ENCODE measurements at places on chromosomes 3 and 15.

- DNase-seq: no peak
These were observed 747 bp downstream of the MYL3 start for GRCh38 chr3:46862369-46863025.

DNA sequence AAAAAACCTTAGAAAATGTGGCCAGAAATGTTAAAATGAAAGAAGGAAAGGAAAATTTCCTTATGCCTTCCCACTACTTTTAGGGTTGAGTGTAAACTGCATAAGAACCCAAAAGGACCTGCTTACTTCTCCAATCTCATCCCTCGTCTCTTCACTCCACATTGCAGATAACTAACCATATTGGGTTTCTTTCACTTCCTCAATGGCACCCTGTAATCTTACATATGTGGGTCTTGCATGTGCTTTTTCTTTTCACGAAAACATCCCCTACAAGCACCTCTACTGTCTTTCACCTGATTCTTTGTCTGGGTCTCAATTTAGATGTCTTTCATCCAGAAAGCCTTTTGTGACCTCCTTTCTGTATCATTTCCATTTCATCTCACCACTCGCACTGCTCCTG is 23.1 kb downstream of the EOMES start:
- no peak for DNase-seq

DNA sequence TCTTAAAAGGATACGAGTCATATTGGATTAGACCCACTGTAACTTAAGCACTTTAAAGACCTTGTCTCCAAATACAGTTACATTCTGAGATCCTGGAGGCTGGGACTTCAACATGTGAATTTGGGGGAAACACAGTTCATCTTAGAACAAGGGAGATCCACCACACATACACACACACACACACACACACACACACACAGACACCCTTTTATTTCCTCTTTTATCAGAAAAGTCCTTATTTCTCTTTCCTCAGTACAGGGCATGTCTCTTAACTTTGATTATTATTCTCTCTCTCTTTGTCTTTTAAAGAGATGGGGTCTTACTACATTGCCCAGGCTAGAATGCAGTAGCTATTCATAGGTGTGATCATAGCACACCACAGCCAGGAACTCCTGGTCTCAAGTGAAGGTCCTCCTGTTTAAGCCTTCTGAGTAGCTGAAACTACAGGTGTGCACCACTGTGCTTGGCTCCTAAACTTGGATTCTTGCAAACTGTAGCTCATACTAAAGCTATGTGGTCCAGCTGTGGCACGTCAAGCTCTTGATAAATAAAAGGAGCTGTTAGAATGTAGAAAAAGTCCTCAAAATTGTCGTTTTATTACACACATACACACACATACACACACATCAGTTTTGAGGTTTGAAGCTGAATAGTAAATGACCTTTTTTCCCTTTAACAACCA is 7.4 kb downstream of the GOLM2 start:
- no peak for DNase-seq

GRCh38 chr3:176359211-176359610 is 838.1 kb downstream of the TBL1XR1 start:
- DNase-seq: no peak

DNA sequence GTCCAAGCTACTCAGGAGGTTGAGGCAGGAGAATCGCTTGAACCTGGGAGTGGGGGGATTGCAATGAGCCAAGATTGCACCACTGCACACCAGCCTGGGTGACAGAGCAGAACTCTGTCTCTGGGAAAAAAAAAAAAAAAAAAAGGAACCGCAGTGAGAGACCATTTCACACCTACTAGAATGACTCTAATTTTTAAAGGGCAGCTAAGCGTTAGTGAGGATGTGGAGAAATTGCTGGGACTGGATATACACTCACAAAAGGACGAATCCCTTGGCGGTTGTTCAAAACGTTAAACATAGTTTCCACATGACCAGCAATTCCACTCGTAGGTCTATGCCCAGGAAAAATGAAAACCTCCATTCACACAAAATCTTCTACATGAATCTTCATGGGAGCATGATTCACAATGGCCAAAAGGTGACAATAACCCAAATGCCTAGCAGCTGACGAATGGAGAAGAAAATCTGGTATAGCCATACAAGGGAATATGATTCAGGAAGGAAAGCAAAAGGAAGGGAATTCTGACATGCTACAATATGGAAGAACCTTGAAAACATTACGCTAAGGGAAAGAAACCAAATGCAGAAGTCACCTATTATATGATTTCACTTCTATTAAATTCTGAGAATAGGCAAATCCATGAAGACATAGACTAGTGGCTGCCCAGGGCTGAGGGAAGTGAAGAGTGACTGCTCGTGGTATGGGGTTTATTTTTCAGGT is 127.0 kb downstream of the CHSY1 start:
- DNase-seq: peak; percentile 88

GRCh38 chr3:53939813-53940212 is 48.2 kb upstream of the SELENOK start:
- DNase-seq: no peak

- no peak for DNase-seq
These were observed 12.7 kb downstream of the COL6A6 start for GRCh38 chr3:130529486-130530215.

DNA sequence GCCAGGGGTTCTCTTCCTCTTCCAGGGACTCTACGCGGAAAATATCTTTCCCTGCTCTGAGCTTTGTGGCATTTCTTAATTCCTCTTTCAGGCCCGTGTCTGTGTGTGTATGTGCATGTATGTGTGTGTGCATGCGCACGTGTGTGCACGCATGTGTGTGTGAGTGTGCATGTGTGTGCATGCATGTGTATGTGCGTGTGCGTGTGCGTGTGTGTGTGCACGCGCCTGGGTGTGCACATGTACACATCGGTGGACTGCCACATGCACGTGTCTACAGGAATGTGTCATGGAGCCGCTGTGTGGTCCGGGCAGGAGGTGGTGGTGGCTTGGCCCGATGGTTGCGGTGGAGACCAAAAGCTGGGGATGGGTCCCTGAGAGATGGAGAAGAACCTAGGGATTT is 133.0 kb downstream of the FBLN2 start:
- DNase-seq: no peak

DNA sequence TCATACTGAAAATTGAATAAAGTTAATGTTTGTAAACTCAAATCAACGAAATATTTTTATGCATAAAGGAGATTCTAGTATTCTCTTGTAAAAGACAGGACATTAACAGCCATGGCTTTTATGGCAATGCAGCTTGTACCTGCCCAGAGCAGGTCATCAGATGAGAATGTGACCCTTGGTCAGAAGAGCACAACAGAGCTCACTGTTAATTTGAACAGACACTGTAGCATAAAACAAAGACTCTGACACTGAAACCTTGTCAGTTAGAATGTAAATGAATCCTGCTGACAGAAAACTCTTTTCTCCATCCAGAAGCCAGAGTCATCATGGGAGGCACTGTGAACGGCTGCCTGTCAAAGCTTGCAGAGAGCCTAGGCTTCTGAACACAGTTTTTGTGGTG is 410.6 kb downstream of the RAP2B start:
- no peak for DNase-seq

- no peak for DNase-seq
These were observed 331.7 kb downstream of the MAGI1 start for GRCh38 chr3:65706776-65707568.

- DNase-seq: no peak
These were observed 55.1 kb downstream of the DNAJB8 start for GRCh38 chr3:128411574-128412064.

DNA sequence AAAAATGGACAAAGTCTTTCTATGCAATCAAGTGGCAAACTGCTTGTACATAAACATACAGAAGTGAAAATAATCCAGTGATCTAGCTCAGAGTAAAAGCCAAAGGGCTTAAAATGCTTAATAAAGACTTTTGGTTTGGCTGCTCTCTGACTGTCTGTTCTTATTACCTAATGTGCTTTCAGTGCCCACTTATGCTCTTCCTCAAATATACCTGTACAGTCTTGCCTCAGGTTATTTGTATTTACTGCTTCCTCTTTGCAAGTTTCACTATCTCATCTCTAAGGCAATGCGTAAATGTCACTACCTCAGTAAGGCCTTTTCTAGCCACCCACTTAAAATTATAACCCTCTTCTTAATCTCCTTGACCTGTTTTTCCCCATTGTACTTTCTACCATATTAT is 171.8 kb downstream of the EPHA6 start:
- DNase-seq: no peak

- DNase-seq: no peak
These were observed 16.0 kb downstream of the PIGB start for GRCh38 chr15:55334997-55335396.

- DNase-seq: no peak
These were observed 25.3 kb downstream of the ZBBX start for GRCh38 chr3:167354751-167355150.

- DNase-seq: no peak
These were observed 3.2 kb downstream of the CHST2 start for GRCh38 chr3:143122608-143123352.

GRCh38 chr3:31013843-31014242 is 119.4 kb upstream of the GADL1 start:
- no peak for DNase-seq

GRCh38 chr3:127699416-127700300 is 26.9 kb downstream of the ABTB1 start:
- DNase-seq: no peak

DNA sequence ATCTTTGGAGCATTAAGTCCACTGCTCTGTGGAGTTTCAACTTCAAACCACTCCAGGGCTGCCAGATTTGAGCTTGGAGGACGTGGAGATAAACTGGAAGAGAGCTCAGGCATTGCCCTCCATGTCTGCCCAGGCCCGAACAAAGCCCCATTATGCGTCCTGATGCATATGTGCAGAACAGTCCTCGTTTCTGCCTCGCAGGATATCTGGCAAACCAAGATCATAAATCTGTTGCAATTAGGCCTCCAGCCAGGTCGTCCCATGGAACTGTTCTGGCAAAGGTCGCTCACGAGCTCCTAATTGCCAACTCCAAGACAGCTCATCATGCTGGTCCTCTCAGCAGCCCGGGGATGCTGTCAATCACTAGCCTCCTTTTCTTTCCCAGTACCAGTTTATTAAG is 91.2 kb downstream of the SEMA5B start:
- no peak for DNase-seq

DNA sequence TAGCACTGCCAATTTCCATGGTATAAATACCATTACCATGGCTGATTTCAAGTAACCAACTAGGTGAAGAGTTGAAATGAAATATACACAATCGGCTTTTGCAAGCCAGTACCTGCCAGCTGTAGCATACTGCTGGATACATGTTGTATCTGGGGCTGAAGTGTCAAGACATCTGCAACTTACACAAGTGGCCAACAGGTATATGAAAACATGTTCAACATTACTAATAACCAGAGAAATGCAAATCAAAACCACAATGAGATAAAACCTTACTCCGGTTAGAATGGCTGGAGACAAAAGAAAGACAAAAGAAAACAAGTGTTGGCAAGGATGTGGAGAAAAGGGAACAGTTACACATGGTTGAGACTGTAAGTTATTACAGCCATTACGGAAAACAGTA is 11.6 kb downstream of the ATOSA start:
- no peak for DNase-seq

DNA sequence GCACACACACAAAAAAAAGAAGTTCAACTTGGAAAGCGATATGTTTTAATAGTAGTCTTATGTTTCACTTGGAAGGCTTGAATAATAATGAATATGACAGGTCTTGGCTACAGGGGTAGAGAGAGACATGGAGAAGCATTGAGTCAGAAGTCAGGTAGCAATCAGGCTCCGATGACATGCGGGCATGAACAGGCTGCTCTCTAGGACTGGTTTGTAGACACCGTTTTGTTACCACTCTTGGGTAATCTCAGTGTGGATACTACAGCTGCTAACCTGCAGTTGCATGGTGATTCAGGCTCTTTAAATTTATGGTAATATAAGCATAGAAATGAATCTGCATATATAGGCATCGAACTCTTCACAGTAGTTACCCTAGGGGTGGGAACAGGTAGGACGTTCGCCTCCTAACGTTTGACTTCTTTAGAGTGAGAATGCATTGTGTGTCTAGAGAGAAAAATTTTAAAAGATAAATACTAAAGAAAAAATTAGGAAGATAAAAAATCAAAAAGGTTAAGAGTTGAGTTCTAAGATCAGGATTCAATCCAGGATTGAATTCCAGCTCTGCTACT is 241.6 kb upstream of the KBTBD8 start:
- no peak for DNase-seq

DNA sequence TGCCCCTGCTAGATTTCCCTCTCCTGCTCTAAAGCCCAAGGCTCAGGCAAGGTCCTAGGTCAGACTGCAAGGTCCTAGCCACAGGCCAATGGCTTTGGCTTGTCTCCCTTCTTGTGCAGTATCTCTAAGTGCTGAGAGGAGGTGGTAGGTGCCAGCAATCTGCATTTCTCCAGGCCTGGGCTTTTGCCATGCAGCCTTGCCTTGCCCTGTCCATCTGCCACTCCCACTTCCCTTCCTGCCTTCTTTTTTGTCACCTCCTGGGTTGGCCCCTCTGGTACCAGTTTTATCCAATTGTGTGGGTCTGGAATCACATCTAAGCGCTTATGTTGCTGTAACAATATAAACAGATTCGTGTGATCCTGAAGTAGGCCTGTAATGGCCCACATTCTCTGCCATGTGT is 109.9 kb downstream of the MYRIP start:
- DNase-seq: no peak

DNA sequence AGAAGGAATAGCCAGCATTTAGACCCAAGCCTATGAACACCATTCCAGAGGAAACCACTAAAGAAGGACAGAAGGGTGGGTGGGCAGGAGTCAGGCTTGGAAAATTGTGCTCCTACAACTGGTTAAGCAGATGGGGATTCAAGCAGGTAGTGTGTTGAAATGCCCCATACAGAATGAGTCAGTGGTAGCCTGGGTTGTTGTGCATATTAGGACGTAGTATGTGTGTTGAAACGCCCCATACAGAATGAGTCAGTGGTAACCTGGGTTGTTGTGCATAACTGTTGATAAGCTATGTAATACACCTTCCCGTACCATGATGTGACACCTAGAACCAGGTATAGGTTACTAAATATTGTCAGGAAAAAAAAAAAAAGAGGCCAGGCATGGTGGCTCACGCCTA is 34.0 kb downstream of the MINDY4B start:
- no peak for DNase-seq

DNA sequence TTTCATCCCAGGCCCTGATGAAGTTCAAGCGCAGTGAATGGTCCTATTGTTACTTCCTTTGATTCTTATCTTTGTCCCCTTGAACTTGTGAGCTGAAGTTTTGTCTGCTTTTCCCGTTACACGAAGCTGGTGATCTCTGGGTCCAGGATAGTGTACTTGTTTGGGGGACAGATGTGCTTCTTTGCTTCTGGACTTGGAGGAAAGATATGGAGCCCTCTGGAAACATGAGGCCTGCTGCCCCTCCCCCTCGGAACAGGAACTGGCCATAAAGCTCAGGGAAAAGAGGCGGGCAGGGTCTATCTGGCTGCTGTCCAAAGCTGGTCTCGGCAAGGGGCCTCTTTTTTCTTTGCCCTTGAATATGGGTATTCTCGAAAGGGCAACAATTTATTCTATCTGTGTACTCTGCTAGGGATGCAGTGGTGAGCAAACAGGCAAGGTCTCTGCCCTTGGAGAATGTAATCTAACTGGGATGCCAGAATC is 47.6 kb downstream of the IDH2 start:
- DNase-seq: no peak

GRCh38 chr3:183930086-183930485 is 45.4 kb upstream of the PARL start:
- DNase-seq: no peak
